ENCODE measurements at places on chromosomes 4 and X.

GRCh38 chr4:142129931-142130330, 493.5 kb downstream of the IL15 start:
- DNase-seq: no peak

- DNase-seq: no peak
Measured at GRCh38 chr4:42579903-42580302, 77.0 kb downstream of the ATP8A1 start.

DNA sequence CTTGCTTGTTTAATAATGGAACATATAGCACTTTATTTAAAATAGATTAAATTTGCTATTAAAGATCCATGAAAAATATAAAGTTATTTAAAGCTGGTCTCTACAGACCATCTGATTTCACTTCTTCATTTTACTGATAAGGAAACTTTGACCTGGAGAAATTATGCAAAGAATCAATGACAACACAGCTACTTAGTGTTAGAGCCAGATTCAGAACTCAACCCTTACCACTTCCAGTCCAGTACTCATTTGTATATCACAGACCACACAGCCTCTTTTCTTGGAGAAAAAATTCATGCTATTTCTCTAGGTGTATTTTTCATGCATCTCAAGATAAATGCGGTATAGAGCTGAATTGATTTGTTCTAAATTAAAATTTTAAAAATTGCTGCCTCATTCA, 34.0 kb downstream of the WDFY3 start:
- DNase-seq: no peak

- no peak for DNase-seq
Measured at GRCh38 chr4:8251110-8251883, 18.3 kb upstream of the HTRA3 start.

DNA sequence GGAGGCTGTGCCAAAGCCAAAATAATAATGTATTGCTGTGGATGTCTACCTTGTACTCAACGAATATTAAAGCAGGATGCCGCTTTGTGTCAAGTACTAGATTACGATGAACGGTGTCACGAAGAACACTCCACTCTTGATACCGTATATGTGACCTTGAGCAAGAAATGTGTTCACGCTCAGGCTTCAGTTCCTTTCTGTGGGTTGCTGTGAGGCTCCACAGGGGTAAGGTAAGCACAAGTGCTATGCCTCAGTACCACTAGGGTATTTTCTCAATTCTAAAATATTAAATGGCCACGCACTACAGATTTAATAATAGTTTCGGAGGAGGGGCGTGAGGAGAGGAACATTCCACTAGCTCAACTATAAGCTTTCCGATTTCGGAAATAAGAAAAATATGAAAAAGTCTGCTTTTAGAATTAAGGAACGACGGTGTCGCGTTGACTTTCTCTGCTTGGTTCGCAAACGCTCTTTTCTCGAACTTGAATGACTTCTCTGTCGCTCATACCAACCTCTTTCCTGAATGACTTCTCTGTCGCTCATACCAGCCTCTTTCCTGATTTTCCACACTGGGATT, 607 bp upstream of the SCOC start:
- peak; percentile 81 for DNase-seq

DNA sequence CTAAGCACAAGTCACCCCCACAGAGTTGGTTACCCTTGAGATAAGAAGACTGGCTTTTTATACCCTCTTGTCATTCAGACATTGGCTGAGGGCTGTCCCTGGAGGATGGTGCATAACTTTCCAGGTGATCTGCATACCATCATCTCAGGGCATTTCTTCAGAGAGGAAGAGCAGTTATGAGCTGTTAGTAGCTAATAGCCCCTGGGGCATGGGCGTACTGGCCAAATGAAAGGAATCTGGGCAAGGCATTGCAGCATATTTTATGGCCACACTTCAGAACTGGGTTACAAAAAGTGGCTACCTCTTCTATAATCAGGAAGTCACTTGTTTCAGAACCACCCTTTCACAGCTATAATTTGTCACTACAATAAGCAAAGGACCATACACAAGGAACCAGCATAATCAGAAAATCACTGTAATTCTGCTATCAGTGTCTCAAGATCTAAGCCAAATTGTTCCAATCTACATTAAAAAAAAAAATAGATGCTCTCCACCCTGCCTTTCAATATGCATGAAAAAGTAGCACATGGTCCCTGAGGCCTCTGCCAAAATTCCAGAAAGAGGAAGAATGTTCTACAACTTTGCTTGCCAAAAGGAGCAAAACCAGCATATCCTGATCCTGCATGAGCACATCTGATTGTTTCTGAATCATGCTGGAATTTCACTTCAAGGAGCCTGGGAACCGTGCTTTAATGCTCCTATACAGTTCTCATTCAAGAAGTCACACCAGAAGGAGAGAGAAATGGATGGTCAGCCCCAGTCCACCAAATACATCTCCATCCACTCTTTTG, 92.0 kb downstream of the TMEM144 start:
- no peak for DNase-seq

- DNase-seq: peak; percentile 75
Measured at GRCh38 chrX:119698845-119699244, 5.9 kb upstream of the SEPTIN6 start.

DNA sequence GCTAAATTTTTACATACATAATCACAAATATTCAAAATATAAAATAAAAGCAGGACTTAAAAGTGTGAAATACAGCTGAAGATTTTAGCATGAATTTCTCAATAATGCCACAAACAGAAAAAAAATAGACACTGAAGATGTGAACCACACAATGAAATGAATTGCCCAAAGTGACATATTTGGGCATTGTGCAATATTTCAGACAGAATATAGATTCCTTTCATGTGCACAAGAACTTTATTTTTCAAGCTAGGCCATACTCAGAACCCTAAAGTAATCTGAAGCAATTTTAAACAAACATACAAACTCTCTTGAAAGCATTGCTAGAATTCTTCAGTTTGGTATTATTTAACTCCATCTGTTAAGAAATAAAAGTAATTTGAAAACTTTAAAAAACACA, 764.1 kb downstream of the STIM2 start:
- no peak for DNase-seq

GRCh38 chr4:169256856-169257761, 13.6 kb downstream of the SH3RF1 start:
- DNase-seq: no peak

- DNase-seq: no peak
Measured at GRCh38 chr4:79049840-79050540, 110.8 kb upstream of the PAQR3 start.

DNA sequence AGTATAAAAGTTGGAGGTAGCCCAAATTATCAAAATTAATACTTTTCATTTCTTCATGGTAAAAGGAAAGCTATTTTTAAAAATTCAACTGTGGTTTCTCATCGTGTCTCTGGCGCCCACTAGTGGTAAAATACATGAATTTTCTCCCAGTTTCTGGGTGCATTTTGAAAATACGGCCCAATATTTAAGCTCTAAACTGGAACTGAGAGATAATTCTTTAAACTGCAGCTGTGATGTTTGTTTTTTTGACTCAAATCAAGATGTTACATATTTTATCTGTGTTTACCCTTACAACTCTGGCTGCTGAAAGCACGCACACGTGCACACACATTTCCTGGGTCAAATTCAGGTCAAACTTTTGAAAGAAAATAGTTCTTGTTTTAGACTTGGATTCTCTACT, 123.9 kb upstream of the ACSL4 start:
- peak; percentile 70 for DNase-seq

- DNase-seq: no peak
Measured at GRCh38 chr4:138815811-138816210, 199.8 kb upstream of the NOCT start.

- DNase-seq: no peak
Measured at GRCh38 chrX:38837389-38837788, 36.1 kb downstream of the MID1IP1 start.

DNA sequence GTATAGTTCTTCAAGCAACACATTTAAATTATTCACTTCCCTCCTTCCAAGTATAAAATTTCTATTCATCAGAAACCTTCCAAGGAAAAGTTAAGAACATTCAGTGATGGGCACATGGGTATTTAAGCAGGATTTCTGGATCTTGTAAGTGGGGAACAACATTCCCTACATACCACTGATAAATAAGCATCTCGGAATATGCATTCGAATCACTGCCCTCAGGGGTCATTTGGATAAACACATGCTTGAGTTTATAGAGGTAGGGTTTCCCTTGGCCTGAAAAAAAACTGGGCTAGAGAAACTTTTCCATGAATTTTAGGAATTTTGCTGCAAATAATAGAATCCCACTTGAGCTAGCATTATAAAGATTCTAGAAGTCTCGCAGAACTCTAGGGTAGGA, 143.9 kb downstream of the SOX3 start:
- DNase-seq: no peak

DNA sequence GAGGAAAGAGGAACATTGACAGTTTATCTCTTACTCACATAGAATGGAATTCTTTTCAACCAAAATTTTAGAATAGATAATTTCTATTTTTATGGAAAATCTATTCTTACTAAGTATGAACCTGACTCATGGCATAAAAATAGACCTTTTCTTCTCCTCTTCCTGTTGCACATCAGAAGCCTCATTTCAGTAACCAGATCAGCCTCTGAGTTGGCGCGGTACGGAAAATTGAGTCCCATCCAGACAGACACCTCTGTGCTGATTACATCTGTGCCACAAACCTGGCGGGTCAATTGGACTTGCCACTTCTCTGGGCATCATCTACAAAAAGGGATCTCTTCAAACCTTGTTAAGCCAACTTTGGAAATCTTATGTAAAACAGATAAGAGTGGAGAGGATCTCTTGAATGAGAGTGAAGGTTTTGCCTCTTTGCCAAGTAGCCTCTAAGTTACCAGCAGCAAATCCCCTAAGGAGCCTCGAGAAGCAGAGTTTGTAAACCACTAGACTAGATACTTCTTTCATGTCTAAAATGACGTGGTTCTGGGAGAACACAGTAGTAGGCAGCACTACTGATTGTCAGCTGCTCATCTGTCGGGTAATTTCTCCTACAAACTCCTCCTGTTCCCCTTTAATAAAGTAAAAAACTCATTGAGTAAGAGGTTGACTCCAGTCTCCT, 37.4 kb downstream of the TENM3 start:
- no peak for DNase-seq

DNA sequence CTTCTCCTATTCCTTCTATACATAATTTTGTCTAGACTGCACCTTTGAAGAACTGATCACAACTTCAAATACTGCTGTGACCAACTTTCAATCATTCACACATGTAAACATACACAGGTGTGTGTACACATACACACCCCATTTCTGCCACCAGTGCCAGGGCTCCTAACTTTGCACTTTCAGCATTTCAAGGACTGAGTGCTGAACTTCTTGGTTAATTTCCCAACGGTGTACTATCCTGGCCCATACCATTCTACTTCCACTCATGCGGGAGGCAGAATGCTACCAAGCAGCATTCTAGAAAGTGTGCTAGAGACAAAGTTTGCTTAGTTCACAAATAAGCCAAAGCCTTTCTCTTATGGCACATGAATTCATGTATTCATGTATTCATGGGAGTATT, 51.2 kb downstream of the RPGR start:
- DNase-seq: no peak

DNA sequence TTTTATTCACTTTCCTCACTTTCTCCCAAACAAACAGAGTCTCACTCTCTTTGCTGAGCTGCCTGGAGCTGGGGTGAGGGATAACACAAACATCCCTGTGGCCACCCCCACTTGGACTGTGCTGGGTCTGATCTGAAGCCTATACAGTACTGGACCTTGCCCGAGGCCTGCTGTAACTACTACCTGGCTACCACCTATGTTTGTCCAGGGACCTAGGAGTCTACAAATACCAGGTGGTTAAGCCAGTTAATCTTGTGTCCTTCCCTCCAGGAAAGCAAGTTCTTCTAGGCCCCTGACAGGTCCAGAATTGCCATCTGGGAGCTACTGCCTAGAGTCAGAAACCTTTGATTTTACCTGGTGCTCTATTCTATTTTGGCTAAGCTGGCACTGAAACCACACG, 87.3 kb downstream of the RTL3 start:
- DNase-seq: no peak

DNA sequence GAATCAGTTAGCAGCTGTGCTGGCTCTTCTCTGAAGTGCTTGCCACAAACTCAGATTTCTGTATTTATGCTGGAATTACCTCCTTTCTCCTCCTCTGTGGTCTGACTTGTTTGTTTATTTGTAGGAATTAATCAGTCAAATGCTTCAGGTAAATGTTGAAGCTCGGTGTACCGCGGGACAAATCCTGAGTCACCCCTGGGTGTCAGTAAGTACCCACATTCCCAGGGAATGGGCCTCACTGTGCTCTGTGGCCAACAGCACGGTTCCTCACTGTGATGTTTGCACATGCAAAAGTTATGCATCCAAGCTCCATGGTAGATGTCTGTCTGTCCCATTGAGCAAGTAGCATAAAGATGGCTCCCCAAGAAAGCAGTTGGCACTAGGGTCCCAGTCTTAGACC, 169.9 kb downstream of the DCLK2 start:
- no peak for DNase-seq

GRCh38 chr4:150251752-150252190, 173.5 kb downstream of the DCLK2 start:
- DNase-seq: no peak

DNA sequence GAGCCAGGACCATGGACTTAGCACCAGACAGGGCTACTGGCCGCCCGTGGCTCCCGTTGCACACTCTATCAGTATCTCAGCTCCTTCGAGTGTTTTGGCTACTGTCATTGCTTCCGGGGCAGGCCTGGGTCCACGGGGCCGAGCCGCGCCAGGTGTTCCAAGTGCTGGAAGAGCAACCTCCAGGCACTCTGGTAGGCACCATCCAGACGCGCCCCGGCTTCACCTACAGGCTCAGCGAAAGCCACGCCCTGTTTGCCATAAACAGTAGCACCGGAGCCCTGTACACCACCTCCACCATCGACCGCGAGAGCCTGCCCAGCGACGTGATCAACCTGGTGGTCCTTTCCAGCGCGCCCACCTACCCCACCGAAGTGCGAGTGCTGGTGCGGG, 1.6 kb downstream of the FAT4 start:
- no peak for DNase-seq

DNA sequence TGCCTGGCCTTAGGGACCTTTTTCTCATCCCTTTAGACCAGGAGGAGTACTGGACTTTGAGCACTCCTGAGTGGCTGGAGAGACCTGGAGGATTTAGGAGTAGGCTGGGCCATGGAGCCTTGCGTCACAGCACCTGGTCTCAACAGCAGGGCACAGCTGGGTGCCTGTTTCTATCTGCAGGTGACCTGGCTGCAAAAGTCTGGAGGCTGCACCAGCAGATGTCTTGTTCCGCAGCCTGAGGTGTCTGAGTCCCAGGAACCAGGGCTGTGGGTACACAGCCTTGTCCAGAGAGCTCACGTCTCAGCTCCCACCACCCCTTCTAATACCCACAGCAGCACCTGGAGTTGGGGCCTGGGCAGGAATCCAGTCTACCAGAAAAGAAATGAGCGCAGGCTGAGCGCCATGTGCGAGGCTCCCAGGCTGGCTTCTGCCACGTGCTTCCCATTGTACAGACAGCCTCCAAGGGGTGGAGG, 5.0 kb upstream of the NSD2 start:
- no peak for DNase-seq

GRCh38 chr4:140094438-140095420, 59.3 kb downstream of the MAML3 start:
- DNase-seq: peak; percentile 83

DNA sequence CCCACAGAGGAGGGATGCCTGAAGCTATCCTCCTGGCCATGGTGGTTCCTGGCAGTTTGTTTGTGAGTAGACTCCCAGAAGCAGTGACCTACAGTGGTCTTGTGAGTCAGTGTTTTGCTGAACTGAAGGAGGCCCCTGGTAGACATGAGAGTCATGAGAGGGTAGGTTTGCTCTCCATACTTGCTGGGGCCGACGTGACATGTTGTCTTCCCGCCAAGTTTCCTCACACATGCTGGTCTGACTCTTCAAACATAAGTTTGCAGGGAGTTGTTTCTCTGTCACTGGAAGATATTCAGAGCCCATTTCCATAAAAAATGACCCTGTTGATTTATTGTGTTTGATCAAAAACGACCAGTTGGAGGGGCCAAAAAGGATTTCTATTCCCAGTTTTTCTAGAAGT, 131.1 kb upstream of the SCML1 start:
- DNase-seq: no peak
